ENCODE measurements at places on chromosomes 13 and 19. TPM values are rescaled to one million over a fixed set of nuclear protein-coding genes. Genes with fewer than 3 reads are reported as not detected.

- DNase-seq, result no peak
These were observed 311.3 kb downstream of the DLEU7 start for GRCh38 chr13:50531917-50532899.

- no peak for DNase-seq
These were observed 88.4 kb upstream of the OXGR1 start for GRCh38 chr13:97082461-97083207.

ZNF442 gene
- total RNA-seq, result 0.92 TPM

PRR22 gene
- total RNA-seq, result 0.33 TPM
